ENCODE measurements at places on chromosomes 2 and 18.

- DNase-seq = no peak
Observed at GRCh38 chr2:23009545-23010149, 375.3 kb upstream of the KLHL29 start.

GRCh38 chr2:61368687-61369665 lies 101.9 kb downstream of the USP34 start:
- DNase-seq = no peak

- DNase-seq = no peak
Observed at GRCh38 chr2:50606860-50607259, 425.1 kb downstream of the NRXN1 start.

DNA sequence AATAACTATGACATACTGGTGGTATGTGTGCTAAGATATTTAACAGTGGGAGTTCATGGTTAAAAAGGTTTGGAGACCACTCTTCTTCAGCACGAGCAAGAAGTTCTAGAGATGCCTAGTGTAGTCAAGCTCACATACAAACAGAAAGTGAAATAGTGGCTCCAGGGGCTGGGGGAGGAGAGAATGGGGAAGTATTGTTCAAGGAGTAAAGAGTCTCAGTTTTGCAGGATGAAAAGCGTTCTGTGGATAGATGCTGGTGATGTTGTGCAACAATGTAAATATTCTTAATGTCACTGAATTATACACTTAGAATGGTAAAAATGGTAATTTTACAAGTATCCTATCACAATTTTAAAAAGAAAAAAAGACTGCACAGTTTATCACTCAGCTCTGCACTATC lies 29.0 kb upstream of the EPAS1 start:
- no peak for DNase-seq

DNA sequence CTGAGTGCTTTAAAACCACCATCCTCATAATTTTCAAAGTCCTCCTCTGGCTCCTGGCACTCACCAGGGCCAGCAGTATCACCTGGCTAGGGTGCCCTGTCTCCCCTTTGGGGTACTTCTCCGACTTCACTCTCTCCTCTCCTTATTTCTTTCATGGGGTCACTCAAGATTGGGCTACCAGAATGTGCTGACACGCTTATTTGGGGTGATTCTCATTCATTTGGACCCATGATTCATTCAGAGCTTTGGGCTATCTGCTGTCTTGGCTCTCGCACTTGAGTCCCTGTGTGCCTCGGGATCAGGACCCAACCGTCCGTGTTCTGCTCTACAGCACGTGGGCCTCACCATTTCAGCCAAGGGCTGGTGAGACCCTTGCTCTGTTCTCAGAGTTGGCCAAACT lies 70.1 kb upstream of the NEDD4L start:
- no peak for DNase-seq

GRCh38 chr18:44325903-44326635 lies 354.6 kb upstream of the SETBP1 start:
- no peak for DNase-seq

DNA sequence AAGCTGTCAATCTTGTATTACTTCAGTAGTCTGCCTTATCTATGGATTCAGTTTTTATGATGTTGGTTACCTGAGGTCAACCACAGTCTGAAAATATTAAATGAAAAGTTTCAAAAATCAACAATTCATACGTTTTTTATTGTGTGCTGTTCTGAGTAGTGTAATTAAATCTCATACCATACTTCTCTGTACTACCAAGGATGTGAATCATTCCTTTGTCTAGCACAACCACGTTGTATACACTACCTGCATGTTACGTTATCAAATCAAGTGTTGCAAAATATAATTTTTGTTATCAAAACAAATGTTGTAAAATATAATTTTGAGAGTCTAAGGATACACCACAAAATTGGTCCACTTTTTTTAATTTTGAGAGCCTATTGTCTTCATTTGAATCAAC lies 590.2 kb upstream of the SETBP1 start:
- no peak for DNase-seq

DNA sequence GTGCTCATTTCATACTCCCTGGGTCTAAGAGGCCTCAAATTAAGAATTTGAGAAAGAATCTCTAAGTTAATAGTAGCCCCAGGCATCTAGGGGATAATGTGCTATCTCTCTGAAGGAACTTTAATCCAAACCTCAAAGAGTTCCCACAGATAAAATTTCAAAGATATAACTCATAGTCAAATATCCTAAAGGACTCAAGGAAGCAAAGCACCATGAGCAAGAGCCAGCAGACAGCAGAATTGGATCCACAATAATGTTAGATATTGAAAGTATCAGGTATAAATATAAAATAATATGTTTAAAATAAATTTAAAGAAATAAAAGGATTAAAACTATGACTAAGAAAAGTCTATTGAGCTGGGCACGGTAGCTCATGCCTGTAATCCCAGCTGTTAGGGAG lies 31.7 kb upstream of the SIX3 start:
- no peak for DNase-seq
